CD8-positive, alpha-beta memory T cell (primary cell): ENCODE measurements at places on chromosomes 5 and 9.

DNA sequence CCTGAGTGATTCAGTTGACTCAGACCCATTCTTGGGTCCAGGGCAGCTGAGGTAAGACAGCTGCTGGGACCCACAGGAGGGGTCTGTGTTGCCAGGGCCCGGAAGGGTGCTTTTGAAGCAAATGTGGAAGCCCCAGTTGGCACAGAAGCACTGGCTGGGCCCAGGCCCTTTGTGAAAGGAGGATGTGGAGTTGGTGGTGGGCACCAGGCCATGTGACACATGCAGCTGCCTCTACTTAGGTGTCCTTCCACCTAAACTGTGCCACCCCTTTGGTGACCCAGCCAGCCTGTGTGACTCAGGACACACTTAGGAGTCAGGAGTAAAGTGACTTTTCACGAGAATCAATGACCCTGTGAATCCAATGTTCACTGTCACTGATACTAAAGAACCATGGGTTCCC, 114.3 kb upstream of the SLC25A48 start:
- DNase-seq: no peak

DNA sequence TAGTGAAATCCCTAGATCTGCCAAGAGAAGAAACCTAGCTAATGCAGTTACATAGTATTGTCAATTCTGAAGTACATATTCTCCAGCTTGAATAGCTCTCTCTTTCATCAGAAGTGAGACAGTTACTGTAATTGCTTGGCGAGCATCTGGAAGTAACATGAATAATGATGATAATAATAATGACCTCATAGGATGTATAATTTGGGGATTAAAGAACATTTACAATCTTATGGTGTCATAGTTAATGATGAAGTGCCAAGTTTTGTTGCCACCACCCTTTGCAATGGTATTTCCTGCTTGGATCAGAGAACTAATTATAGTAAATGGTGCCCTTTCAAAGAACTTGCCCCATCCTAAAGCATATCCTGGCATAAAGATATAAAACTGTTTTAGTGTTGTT, 201.4 kb downstream of the ADAMTSL1 start:
- no peak for DNase-seq

DNA sequence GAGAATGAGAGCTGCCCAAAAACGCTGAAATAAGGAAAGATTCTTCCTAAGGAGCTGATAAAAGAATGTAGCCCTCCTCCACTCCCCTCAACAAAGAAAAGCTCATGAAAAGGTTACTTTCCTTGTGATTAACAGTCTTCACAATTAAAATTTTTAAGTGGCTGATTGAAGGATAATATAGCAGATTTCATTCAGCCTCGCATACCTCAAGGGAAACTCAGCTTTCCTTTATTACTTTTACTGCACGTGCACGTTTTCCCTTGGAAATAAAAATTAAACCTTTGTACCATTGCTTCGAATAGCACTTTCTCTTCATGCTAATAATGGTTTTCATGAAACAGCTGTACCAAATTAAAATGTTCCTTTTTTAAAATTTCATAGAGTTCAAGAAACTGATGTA, 234.0 kb upstream of the GRAMD2B start:
- DNase-seq: no peak

DNA sequence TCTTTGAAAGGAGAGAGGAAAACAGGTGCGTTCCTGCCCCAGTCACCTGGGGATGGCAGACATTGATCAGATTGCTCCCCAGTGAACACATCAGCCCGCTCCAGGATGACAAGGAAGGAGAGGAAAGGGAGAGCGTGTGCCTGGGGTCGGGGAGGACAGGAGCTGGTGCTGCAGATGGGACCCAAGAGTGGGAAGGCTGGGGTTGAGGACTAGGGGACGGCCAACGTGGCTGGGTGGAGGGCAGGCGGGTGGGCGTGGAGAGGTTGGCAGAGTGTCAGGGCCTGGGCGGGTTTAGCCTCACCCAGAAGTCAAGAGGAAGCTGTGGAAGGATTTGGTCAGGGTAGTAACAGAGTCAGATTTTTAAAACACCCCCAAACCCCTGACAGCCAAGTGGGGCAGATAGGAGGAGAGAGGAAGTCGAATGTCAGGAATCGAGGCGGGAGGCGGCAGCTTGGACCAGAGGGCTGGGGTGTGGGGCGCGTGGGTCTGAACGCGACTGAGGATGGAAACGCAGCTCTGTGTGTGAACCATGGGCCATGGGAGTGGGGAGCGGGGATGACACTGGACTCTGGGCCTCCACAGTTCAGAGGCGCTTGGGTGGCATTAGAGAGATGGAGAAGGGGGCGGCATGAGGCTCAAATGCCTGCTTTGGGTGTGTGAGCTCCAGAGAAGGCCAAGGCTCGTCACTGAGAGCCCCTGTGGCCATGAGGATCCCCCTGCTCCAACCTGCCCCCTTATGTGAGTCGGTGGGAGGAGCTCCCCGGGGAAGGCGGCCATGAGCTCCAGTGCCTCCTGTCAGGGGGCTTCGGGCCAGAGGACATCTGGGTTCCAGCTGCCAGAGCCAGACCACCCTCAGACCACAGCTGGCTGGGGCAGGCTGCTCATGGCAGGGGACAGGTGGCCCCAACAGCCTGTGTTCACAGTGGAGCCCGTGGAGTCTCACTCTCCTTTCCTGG, 24.6 kb downstream of the LAMC3 start:
- no peak for DNase-seq

DNA sequence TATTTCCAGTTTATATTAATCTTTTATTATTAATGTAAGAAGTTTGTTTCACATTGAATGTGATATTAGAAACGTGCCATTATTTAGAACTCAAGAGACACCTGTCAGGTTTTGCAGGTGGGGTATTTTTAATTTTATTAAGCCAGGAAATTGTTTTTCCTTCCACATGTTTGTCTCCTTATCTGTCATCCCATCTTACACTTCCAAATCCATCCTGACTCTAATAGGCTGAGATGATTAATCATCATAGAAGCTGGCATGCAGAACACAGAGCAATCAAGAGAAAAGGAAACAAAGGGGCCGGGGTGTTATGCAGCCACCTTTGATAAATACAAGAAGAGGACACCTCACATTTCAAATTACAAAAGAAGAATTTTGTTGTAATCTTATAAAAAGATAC, 506.5 kb downstream of the ISL1 start:
- no peak for DNase-seq
